ENCODE measurements at places on chromosomes 5 and 9.

GRCh38 chr5:174093123-174093522 is 47.6 kb downstream of the NSG2 start:
- no peaks in the 10 kb centered on the region for H3K4me1 ChIP-seq
- DNase-seq, result no peak
- H3K27ac ChIP-seq, result no peak overlapping the region
- no peaks in the 10 kb centered on the region for H3K36me3 ChIP-seq
- H3K4me3 ChIP-seq, result no peak overlapping the region

DNA sequence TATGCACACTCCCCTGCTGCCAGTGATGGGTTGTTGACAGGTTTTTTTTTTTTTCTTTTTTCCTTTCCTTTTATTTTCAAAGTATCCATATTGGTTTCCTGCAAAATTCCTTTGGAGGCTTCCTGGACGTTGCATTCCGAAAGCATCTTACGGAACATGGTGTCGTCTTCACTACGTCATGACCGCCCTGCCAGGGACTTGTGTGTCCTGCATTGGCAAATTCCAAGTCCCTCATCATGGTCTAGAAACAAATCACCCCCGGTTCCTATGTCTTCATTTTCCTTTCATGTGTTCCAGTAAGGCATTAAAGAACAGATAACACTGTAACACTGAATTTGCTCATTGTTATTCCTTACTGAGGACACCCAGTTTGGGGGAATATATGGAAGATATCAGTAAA is 35.0 kb upstream of the ADAMTSL1 start:
- peak overlapping the region; percentile 32 for H3K4me3 ChIP-seq
- no peaks in the 10 kb centered on the region for H3K36me3 ChIP-seq
- H3K4me1 ChIP-seq, result peaks cover 36% of the 10 kb centered on the region
- H3K27ac ChIP-seq, result peak overlapping the region; percentile 96
- no peak for DNase-seq

DNA sequence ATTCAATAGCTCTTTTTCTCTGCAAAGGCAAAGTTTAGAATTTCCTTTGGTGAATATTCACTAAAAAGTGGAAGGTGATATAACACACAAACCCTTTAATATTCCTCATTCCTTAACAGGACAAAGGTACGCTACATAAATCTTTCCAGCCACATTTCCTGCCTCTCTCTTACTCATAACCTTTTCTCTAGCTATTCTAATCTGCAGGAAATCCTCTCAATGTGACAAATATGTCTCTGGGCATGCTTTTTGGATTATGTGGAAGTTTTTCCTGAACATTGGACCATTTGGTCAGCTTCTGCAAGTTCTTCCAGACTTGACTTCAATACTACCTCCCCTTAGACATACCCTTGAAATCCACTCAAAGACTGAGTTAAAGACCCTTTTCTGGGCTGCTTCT is 186.3 kb upstream of the TUSC1 start:
- peak; percentile 90 for DNase-seq
- no peaks in the 10 kb centered on the region for H3K27me3 ChIP-seq
- H3K4me1 ChIP-seq, result peaks cover 24% of the 10 kb centered on the region
- no peak overlapping the region for H3K4me3 ChIP-seq
- H3K36me3 ChIP-seq, result no peaks in the 10 kb centered on the region

- H3K27me3 ChIP-seq, result no peaks in the 10 kb centered on the region
- no peak overlapping the region for H3K4me3 ChIP-seq
- H3K4me1 ChIP-seq, result no peaks in the 10 kb centered on the region
- no peak for DNase-seq
- no peaks in the 10 kb centered on the region for H3K36me3 ChIP-seq
- H3K27ac ChIP-seq, result no peak overlapping the region
Measured at GRCh38 chr9:8724284-8725018, 924.9 kb upstream of the DMAC1 start.

GRCh38 chr5:172898843-172899369 is 60.3 kb upstream of the RPL26L1 start:
- H3K36me3 ChIP-seq, result no peaks in the 10 kb centered on the region
- H3K27me3 ChIP-seq, result no peaks in the 10 kb centered on the region
- peak overlapping the region; percentile 87 for H3K27ac ChIP-seq
- DNase-seq, result no peak

GRCh38 chr5:155952486-155953089 is 374.4 kb upstream of the SGCD start:
- no peaks in the 10 kb centered on the region for H3K27me3 ChIP-seq
- H3K27ac ChIP-seq, result no peak overlapping the region
- H3K4me3 ChIP-seq, result no peak overlapping the region
- no peak for DNase-seq
- H3K36me3 ChIP-seq, result no peaks in the 10 kb centered on the region

DNA sequence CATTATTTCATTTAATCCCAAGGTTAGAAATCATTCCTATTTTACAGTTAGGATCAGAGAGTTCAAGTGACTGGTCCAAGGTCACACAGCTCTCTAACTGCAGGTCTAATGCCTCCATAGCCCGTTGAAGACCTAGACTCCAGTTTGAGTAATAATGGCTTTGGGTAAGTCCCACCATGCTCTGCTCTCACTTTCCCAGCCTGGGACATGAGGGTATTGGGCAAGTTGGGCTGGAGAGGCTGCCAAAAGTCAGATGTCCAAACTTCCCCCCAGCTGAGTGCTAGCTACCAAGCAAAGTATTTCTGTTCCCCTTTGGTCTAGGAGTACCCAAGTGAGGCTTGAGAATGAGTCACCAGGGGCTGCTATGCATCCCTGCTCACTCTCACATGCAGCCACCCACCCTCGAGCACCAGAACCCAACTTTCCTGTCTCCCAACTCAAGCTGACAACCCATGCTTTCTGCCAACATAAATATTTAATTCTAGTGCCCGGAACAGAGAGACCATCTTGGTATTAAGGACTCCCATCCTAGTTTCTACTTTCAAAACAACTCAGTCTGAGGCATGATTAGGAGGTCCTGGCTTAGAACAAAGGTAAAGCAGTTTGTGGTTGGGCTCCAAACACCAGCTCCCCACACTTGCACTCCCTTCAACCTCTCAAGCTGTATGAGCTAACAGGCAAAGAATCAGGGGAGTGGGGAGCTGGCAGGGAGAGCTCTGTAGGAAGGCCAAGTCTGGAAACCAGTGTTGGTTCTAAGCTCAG is 236.5 kb upstream of the TRIM32 start:
- no peaks in the 10 kb centered on the region for H3K27me3 ChIP-seq
- no peaks in the 10 kb centered on the region for H3K4me1 ChIP-seq
- H3K4me3 ChIP-seq, result no peak overlapping the region
- no peaks in the 10 kb centered on the region for H3K36me3 ChIP-seq
- H3K27ac ChIP-seq, result no peak overlapping the region

DNA sequence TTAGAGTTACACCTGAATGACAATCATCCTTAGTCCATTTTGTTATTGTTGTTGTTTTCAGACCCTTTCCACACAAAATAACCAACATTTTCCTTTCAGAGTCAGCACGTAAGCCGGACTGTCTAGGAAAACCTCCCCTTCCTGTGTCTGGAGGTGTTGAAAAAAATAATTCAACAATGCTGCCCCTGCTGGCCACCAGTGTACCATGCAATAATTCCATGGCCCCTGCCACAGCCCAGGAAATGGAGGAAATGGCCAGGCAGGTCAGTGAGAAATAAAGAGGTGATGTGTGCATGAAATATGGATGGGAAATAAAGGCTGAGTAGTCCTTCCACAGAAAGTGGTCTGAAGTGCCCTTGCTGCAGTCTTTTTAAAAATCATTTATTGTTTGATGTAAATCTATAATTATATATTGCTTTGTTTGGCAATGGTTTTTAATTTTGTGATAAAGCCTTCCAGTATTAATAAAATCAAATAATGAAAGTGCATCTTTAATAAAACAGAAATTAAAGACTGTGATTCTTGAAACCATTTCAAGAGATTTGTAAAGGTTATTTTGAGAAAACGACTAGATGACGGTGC is 152.8 kb upstream of the PAPPA start:
- no peak overlapping the region for H3K4me3 ChIP-seq
- no peak overlapping the region for H3K27ac ChIP-seq
- no peaks in the 10 kb centered on the region for H3K27me3 ChIP-seq

DNA sequence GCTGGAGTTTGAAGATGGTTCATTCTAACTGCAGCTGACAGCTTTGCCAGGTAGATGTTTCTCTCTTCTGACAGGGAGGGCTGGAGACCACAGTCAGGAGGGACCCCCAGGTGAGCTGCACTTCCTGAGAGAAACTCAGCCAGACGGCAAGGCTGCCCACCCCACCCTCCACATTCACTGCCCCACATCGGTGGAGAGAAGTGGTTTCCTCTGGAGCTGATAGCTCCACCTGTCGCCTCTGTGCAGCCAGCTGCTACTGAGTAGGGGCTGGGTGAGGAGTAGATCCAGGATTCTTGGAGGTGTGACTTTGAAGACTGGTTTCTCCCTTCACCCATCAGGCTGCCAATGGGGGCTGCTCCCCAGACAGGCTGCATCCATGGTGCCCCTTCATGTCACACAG is 175.0 kb downstream of the CARTPT start:
- H3K4me1 ChIP-seq, result no peaks in the 10 kb centered on the region
- DNase-seq, result no peak
- no peaks in the 10 kb centered on the region for H3K36me3 ChIP-seq

- no peak overlapping the region for H3K27ac ChIP-seq
- no peaks in the 10 kb centered on the region for H3K4me1 ChIP-seq
- H3K27me3 ChIP-seq, result no peaks in the 10 kb centered on the region
- no peaks in the 10 kb centered on the region for H3K36me3 ChIP-seq
- H3K4me3 ChIP-seq, result no peak overlapping the region
Measured at GRCh38 chr9:117543089-117543488, 128.2 kb upstream of the ASTN2 start.

DNA sequence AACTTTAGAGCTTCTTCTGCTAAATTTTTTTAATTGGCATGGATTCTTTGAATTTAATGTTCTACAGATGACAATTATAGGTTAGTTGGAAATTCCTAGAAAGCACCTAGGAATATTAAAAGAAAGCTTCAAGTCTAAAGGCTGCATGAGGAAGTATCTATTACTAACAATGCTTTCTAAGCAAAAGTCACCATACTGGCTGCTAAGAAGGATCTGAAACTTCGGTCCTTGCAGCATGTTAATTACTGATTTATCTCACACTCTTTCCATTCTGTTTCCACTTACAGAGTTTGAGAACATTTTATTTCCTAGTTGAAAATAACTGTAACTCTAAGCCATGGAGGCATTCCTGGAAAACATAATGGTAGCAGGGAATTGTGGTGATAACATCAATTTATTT is 8.4 kb downstream of the SEMA6A start:
- no peak for DNase-seq
- no peak overlapping the region for H3K27ac ChIP-seq
- H3K4me1 ChIP-seq, result no peaks in the 10 kb centered on the region

GRCh38 chr5:148033134-148033533 is 30.6 kb upstream of the SPINK5 start:
- no peak overlapping the region for H3K4me3 ChIP-seq
- H3K27ac ChIP-seq, result no peak overlapping the region
- no peak for DNase-seq
- no peaks in the 10 kb centered on the region for H3K4me1 ChIP-seq
- H3K27me3 ChIP-seq, result no peaks in the 10 kb centered on the region

DNA sequence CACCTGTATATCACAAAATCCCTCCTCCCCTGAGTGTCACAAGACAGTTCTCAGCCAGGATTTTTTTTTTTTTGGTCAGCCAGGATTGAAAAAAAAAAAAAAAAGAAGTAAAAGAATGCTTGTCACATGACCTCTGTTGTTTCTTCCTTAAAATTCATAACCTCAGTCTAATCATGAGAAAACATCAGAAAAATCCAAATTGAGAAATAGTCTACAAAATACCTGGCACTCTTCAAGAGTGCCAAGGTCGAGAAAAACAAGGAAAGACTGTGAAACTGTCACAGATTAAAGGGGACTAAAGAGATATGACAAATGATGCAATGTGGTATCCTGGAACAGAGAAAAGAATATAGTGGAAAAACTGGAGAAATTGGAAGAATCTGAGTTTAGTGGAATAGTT is 58.5 kb upstream of the SUB1 start:
- no peak overlapping the region for H3K4me3 ChIP-seq
- H3K27ac ChIP-seq, result no peak overlapping the region
- DNase-seq, result no peak
- no peaks in the 10 kb centered on the region for H3K27me3 ChIP-seq
- no peaks in the 10 kb centered on the region for H3K36me3 ChIP-seq

DNA sequence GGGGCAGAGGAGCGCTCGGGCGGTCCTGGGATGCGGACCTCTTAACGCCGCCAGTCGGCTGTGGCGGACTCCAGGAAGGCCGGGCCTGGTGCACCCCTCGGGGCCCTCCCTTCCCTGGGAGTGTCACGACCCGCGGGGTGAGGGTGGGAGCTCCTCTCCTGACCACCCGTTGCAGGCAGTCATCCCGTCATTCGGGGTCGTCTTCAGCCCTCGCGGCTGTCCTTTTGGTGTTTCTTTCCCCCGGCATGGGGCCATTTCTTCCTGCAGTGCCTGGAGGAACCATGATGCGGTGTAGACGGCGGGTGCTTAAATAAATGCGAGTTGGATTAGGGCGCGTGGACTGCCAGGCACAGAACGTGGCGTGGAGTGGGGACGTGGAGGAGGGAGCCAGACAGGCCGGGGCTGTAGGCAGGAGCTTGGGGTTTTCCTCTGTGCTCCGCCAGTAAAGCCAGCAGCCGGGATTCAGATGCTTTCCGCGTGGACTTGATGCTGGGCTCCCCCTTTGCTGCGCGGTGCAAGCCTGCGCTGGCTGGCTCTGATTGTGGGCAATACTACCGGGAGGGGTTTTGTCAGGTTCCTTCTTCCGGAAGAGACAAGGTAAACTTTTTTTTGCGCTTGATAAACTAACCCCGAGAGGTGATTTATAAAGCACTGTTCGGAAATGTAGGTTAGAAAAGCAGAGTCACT is 868 bp downstream of the KDM4C start:
- peak overlapping the region; percentile 93 for H3K27ac ChIP-seq
- no peaks in the 10 kb centered on the region for H3K36me3 ChIP-seq
- no peaks in the 10 kb centered on the region for H3K27me3 ChIP-seq
- H3K4me3 ChIP-seq, result peak overlapping the region; percentile 87

DNA sequence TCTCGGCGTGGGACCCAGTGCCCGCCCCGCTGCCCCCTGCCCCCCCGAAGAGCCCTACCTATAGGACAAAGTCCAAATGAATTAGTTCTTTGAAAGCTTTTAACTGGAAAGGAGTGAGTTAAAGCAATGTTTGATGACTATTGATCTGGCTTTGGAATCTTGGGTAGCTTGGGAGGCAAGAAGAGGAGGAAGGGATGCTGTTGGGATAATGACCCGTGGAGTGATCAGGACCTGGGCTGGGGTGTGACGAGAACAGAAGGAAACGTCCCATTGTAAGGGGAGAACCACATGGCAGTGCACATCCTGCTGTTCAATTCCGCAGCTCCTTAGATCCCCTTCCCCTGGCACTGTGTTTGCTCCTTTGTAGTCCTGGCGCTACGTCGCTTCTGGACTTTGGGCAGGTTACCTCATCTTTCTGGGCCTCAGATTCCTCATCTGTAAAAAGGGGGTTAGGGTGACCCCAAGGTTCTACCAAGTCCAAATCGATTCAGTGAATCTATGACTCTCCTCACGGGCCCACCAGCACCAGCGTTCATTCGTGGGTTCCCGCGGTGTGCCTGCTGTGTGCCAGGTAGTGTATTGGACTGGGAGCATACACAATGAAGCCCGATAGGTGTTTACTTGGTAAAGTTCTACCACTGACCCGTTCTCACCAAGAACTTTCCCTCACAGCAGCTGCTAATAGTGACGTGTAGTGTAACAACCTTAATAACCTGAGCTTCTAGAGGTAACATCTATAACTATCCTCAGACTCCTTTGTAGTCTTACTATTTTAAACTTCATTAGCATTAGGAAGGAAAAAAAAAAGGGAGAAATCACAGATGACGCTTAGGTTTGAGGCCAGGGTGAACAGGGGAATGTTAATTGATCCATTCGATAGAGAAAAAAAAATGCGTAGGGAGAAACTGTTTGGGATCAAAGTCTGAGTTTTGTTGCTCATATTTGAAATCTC is 1.1 kb upstream of the NADK2 start:
- DNase-seq, result no peak
- H3K4me1 ChIP-seq, result peaks cover 16% of the 10 kb centered on the region
- peak overlapping the region; percentile 6 for H3K4me3 ChIP-seq
- no peaks in the 10 kb centered on the region for H3K27me3 ChIP-seq
